ENCODE measurements at places on chromosomes 16 and 17. TPM values are rescaled to one million over a fixed set of nuclear protein-coding genes. Genes with fewer than 3 reads are reported as not detected.

GRCh38 chr16:3454093-3454492 is 10.6 kb downstream of the NAA60 start:
- no peaks in the 10 kb centered on the region for H3K27me3 ChIP-seq
- H3K36me3 ChIP-seq = no peaks in the 10 kb centered on the region
- no peak for DNase-seq

GRCh38 chr16:30069611-30070462 is 4.3 kb downstream of the ALDOA start:
- no peak overlapping the region for H3K27ac ChIP-seq
- H3K4me1 ChIP-seq = peaks cover 24% of the 10 kb centered on the region
- H3K36me3 ChIP-seq = peaks cover 30% of the 10 kb centered on the region
- no peak overlapping the region for H3K4me3 ChIP-seq
- no peaks in the 10 kb centered on the region for H3K27me3 ChIP-seq

- no peaks in the 10 kb centered on the region for H3K4me1 ChIP-seq
- DNase-seq = no peak
- no peak overlapping the region for H3K4me3 ChIP-seq
- no peaks in the 10 kb centered on the region for H3K36me3 ChIP-seq
Observed at GRCh38 chr16:66169817-66170216, 196.7 kb upstream of the CDH5 start.

DNA sequence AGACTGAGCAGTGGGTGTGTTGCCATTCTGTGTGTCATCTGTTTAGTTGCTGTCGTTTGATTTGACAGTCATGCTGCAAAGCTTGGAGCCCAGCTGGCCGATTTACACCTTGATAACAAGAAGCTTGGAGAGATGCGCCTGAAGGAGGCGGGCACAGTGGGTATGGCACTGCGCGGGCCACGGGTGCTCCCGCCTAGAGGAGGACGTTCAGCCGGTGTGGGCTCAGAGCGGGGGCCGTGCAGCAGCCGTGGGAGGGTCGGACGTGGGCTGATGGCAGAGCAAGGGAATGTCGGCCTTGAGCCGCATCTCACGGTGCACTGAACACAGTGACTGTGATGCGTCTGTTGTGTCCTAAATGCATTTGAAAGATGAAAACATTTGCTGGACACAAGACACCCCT is 3.7 kb downstream of the FN3KRP start:
- DNase-seq = no peak
- H3K36me3 ChIP-seq = no peaks in the 10 kb centered on the region
- peaks cover 6% of the 10 kb centered on the region for H3K4me1 ChIP-seq
- no peak overlapping the region for H3K27ac ChIP-seq

GRCh38 chr16:65540901-65541300 is 419.0 kb upstream of the CDH11 start:
- H3K27me3 ChIP-seq = no peaks in the 10 kb centered on the region
- DNase-seq = no peak
- no peak overlapping the region for H3K4me3 ChIP-seq
- H3K27ac ChIP-seq = no peak overlapping the region

Gene OR1F1
- not detected for total RNA-seq

GRCh38 chr16:3554351-3554928 is 22.8 kb downstream of the NLRC3 start:
- no peak overlapping the region for H3K4me3 ChIP-seq
- no peaks in the 10 kb centered on the region for H3K27me3 ChIP-seq
- H3K4me1 ChIP-seq = no peaks in the 10 kb centered on the region
- no peak for DNase-seq
- no peak overlapping the region for H3K27ac ChIP-seq
- peaks cover 14% of the 10 kb centered on the region for H3K36me3 ChIP-seq

DNA sequence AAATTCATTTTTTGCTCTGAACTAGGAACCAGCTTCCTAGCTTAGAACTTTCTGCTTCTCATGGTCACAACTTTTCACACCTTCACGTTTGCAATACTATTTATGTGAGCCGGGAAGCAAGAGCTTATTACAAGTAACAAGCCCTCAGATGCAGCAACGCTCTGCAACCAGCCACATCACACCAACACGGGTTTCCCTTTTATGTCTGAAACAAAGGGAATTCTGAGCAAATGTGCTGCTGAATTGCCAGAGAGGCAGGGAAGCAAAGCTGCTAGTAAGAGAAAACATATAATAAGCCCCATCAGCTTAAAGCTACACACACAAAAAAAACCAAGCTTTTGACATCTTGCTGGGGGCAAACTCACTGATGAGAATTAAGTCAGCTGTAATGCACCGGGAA is 122.2 kb downstream of the SLC39A11 start:
- H3K27ac ChIP-seq = no peak overlapping the region
- H3K4me3 ChIP-seq = no peak overlapping the region
- no peak for DNase-seq
- no peaks in the 10 kb centered on the region for H3K36me3 ChIP-seq
- no peaks in the 10 kb centered on the region for H3K27me3 ChIP-seq
- H3K4me1 ChIP-seq = no peaks in the 10 kb centered on the region

Gene CDYL2
- 20.1 TPM for total RNA-seq

DNA sequence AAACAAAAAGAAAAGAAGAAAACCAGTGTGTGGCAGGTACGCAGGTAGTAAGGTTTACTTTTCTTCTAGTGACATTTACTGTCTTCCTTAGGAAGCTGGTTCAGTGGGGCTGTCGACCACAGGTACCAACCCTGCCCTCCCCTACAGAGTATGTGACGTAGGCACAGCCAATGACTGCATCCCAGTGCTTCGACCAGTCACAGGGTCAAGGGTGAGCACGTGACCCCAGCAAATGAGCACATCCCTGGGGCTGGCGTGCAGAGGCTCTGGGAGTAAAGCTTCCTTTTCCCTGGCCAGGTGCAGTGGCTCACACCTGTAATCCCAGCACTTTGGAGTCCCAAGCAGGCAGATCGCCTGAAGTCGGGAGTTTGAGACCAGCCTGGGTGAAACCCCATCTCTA is 38.9 kb upstream of the PLCG2 start:
- DNase-seq = peak; percentile 68
- peak overlapping the region; percentile 60 for H3K4me3 ChIP-seq
- no peaks in the 10 kb centered on the region for H3K36me3 ChIP-seq
- H3K27me3 ChIP-seq = no peaks in the 10 kb centered on the region
- peak overlapping the region; percentile 78 for H3K27ac ChIP-seq
- H3K4me1 ChIP-seq = peaks cover 29% of the 10 kb centered on the region

DNA sequence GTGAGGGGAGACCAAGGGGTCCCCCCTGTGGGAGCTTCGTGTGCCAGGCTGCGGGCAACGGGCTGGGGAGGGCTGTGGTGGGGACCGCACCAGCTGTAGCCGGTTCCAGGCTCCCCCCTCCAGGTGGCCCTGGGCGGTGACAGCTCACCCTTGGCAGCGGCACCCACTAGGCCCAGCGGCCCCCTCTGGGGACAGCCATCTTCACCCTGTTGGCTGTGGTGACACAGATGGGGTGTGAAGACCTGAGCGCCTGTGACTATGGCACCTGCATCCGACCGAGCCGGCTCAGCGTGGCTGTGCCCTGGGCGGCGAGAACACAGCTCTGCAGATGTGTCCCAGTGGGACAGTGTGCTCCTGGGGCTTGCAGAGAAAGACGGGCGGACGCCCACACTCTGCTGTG is 1.1 kb upstream of the C1QTNF8 start:
- no peak overlapping the region for H3K27ac ChIP-seq
- H3K36me3 ChIP-seq = no peaks in the 10 kb centered on the region
- H3K27me3 ChIP-seq = no peaks in the 10 kb centered on the region

Measured in GM12878 (cell line).